Fibroblast of skin of left quadriceps (primary cell): ENCODE measurements at places on chromosomes 4 and X.

DNA sequence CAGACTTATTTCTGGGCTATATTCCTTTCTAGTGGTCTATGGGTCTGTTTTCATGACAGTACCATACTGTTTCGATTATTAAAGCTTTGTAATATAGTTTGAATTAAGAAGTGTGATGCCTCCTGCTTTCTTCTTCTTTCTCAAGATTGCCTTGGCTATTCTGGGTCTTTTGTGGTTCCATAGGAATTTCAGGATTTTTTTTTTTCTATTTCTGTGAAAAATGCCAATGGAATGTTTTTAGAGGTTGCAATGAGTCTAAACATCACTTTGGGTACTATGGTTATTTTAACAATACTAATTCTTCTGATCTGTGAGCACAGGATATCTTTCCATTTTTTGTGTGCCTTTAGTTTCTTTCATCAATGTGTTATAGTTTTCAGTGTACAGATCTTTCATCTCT, 204.3 kb upstream of the HCCS start:
- DNase-seq = no peak

DNA sequence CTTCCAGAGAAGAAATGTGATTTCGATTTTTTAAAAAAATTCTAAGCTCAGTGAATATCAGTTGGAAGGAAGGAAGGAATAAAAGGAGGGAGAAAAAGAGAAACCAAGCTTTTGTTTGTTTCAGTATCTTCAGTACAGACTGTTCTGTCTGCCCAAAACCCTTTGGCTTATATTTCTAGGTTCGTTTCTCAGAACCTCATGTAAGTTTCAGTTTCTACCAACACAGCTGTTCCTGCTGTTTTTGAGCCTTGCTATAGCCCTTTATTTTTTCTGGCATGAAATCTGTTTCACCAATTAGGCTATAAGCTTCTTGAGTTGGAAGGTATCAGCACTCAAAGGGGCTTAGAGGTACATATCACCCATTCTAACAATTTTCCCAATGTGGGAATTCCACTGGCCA, 157.9 kb downstream of the GBA3 start:
- DNase-seq = no peak

DNA sequence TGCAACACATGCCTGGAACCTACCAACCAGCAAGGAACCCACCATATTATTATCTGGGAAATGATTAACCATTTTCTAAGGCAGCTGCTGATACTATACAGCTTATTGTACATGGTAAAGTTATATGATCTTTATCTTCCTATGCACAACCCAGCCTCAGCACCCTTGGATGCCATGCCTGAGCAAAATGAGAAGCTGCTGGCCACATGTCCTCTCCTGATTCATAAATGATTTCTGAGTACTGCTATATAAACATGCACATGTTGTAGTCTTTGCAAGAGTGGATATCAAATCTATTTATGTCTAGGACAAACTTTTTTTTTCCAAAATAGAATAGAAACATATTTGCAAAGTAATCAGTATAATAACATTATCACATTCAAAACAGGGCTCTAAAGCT, 1043.6 kb downstream of the CCSER1 start:
- no peak for DNase-seq

DNA sequence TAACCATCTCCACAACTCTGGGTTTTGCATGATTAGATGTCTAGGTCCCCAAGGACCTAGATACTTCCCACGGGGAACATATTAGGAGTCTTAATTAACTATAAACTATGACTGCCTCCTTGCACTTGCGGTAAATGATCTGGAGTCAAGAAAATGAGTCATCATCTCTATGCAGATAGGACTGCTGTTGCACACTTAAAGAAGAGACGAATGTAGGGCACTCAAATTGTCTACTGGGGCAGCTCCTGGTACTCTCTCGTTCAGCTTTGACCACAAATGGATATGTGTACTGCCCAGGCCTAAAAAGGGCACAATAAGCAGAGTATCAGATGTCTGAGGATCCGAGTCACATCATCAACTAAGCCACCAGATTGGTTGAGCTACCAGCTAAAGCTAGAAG, 1783.4 kb upstream of the AGA start:
- no peak for DNase-seq

GRCh38 chrX:119374736-119375135, 24.4 kb upstream of the SLC25A43 start:
- DNase-seq = no peak

- no peak for DNase-seq
These were observed 173.8 kb upstream of the MID1 start for GRCh38 chrX:10794203-10794630.

- DNase-seq = no peak
These were observed 2233.9 kb upstream of the TENM3 start for GRCh38 chr4:180009316-180009715.

DNA sequence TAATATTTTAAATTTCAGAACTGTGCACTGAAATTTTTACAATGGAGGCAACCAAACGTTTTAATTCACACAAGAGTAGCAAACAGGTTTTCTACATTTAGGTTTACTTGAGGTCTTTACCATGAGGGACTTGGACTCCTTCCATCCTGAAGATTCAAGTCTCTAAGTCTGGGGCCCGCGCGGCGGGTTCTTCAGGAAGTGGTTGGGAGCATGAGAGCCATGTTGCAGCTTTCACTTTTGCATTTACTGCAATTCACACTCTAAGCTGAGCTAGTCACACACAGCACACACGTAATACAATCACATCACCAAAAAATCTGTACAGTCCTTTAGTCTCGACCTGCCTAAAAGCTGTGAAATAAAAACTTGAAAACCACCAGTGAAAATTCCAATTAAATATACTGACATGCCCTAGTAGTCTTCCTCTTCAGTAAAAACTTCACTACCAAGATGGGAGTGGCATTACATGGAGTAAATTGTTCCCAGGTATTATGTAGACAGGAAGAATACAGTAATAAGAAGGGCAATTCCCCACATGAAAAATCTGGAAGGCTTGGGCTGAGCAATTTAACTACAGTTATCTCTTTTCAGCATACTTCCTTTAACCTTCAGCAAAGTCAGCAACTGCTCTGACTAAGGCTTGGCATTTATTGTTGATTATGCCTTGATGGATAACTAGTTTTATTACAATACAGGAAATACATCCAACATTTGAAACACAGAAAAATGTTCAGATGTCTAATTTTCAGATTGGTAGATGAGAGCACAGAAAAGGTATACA, 571.1 kb upstream of the DIPK2B start:
- DNase-seq = peak; percentile 57

- DNase-seq = peak; percentile 20
These were observed 413.8 kb downstream of the RAPGEF2 start for GRCh38 chr4:159516556-159517140.

DNA sequence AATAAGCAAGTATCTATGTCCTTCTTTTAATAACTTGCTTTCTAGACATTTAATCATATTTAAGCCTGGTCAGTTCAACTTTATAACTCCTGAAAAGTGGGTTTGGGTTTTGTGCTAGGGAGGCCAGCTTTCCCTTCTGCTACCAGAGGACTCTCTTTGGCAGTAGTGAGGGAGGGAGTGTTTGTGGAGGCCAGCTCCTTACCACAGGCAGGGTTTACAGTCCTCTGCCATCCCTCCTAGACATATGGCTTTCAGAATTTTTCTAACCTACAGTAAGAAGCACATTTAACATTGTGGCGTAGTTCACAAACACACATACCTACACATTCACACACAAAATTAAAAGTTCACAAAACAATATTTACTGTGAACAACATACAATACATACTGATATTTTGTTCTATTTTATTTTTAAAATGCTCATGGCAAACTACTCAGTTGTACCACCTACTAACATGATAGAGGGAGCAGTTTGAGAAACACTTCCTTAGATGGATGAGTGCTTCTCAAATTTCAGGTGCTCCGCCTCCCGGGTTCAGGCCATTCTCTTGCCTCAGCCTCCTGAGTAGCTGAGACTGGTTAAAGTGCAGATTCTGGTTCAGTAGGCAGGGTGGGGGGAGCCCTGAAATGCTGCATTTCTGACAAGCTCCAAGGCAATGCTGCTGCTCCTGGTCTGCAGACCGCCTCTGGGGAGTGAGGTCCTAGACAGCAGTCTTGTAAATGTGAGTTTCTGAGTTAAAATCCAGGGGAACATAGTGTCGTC, 86.7 kb downstream of the PTTG2 start:
- DNase-seq = no peak

- no peak for DNase-seq
These were observed 528.2 kb upstream of the FAT1 start for GRCh38 chr4:187251896-187252295.

GRCh38 chr4:6013564-6013963, 4.7 kb downstream of the C4orf50 start:
- DNase-seq = no peak

GRCh38 chrX:13579661-13580060, 10.3 kb downstream of the EGFL6 start:
- no peak for DNase-seq

DNA sequence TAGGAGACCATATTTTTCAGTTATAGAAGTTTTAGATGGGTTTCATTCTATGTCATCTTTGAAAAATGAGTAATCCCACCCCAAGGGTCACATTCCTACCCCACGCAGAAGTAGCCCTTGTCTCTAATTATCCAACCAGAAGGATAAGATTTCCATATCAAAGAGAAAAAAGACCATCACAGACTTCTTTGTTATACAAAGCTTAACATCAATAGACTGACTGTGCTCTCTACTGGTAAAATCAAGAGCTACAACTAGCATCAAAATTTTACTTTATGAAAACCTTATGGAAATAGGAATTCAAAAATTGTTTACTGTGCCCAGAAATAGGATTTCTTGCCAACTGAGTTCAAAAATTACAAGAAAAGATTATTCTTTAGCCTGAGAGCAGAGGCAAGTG, 24.9 kb downstream of the TNMD start:
- DNase-seq = no peak

GRCh38 chr4:173736840-173737239, 206.8 kb upstream of the HAND2 start:
- no peak for DNase-seq

DNA sequence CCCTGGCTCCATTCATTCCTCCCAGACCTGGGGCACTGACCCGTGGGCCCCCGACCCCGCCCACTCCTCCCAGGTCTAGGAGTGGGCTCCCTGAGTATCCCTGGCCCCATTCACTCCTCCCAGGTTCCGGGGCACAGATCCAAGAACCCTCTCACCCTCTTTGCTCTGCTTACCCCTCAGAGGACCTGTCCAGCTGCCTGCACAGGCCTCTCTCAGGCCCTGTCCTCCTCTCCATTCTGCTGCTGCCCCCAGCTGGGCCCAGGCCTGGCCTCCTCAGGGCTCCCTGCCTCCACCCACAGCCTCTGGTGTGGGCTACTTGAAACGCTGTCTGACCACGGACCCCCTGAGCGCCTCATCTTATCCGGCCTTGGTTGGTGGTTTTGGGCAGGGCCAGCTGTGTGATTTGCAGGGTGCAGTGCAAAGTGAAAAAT, 217.7 kb upstream of the PSAPL1 start:
- no peak for DNase-seq

DNA sequence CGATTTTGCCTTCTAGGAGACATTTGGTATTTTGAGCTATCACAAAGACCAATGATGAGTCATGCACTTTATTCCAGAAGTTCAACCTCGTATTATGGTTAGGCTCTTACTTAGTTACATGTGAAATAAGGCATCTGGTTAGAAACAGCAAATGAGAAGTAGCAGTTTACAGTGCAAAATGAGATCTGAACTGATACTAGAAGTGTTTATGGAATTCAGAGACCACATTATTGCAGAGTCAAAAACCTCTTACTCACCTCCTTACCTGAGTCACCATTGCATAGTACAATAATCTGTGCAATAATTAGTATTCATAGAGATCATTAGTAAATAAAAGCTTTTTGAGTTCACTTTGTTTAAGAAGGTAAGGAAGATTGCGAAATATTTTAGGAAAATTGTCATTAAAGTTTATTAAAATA, 38.7 kb downstream of the SEC24B start:
- peak; percentile 11 for DNase-seq

GRCh38 chr4:27318740-27319139, 458.1 kb downstream of the STIM2 start:
- DNase-seq = peak; percentile 17

DNA sequence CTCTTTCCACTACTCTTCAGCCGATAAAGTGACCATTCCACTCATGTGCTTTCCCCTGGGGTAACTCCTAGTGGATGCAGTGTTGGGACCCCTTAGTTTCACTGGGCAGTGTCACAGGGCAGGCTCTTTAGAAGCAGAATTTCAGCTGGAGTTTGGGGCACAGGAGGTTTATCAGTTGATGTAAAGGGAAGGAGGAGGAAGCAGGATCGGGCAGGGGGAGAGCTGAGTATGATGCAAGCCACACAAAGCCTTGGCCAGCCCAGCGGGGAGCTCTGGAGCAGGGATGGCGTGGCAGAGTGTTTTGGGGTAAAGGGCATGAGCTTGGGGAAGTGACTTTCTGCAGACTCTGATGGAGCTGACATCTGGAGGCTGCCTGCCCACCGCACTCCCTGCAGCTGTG, 19.3 kb downstream of the WDR13 start:
- DNase-seq = no peak

- DNase-seq = no peak
These were observed 35.9 kb downstream of the GPM6B start for GRCh38 chrX:13780868-13781427.
